ENCODE measurements at places on chromosomes 2 and 18.

DNA sequence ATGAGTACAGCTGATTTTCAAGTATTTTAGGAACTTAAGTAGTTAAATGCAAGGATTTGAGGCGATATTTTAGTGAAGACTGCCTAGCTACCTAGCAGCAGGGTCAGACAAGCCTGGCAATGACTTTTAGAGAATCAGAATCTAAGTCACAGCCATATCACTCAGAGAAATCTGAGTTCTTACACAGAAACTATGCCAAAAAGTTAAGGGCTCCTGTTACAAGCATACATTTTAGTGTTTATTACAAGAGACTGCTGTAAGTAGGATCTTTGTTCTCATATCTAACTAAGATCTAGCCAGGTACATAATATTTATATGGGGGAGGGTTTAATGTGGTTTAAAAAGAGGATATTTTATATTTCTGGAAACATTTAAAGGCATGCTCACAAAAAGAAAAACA is 37.5 kb downstream of the MAP4K3 start:
- DNase-seq: no peak

GRCh38 chr2:6951046-6951445 is 33.8 kb downstream of the RNF144A start:
- DNase-seq: no peak

DNA sequence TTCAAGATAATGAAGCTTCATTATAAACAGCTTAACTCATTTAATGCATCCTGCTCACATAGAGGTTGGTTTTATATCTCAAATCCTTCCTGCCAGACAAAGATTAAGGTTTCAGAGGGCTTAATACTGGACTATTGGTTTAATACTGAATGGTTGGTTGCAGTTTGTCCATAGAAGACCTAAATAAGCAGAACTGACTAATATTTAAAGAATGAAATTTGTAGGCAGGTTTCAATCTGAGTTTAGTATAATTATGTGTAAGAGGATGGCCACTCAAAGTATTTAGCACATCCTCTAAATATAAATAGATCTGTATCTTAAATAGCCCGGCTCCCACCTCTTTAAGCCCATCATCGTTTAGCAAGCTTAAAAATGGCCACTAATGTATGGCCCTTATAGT is 92.5 kb downstream of the EPB41L5 start:
- DNase-seq: no peak

DNA sequence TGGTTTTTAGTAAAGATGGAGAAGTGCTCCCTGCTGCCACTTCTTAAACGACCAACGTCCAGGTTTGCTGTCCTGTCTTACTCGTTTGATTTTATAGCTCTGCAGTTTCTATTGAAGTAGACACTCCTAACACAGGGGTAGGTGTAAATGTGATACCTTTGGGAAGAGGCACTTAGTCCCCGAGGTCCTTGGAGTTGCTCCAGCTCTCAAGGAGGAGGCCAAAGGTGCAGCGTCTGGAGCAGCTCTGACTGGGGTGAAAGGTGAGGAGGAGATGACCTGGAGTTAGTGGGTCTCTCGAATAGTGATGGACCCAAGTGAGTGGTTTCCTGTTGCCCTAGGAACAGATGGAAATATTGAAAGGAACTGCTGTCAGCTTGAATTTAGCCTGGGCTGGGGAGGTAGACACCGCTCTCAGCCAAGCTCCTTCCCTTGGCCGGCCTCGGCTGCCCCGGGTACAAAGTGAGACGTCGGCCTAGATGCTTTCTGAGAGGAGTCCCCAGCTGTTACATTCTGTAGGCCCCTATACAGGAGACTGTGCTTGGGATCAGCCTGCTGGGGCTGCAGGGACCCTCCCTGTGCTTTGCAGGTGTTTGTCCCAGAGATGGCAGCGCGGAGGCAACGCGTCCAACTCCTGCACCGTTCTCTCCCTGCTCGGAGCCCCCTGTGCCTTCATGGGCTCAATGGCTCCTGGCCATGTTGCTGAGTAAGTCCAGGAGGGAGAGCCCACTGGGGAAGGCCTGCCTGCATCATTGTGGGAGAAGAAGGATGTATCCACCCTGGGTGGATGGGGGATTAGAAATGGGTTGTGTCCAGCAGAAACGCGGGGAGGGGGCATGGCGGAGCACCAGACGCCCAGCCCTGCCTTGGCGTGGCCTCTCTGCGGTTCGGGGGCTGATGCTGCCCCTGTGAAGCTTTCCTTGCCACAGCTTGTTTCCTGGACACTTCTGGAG is 5.4 kb downstream of the KHK start:
- no peak for DNase-seq

GRCh38 chr2:173151671-173152401 is 76.2 kb downstream of the MAP3K20 start:
- DNase-seq: peak; percentile 57

DNA sequence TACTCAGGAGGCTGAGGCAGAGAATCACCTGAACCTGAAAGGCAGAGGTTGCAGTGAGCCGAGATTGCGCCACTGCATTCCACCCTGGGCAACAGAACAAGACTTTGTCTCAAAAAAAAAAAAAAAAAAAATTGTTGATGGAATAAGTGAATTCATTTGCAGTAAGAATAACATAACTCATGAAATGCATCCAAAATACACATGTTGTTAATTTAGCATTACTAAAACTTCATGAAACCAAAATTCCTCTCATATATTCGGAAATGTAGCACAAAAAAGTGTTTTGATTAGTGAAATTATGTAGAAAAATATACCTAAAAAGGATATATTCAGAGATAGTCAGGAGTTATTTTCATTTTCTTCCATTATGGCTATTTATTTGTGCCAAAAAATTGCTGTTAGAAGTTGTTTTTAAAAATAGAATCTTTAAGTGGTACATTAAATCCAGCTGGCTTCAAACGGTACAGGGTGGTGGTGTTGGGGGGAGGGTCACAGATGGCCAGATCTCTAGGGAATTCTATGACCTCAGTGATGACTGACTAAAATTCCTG is 78.2 kb upstream of the UGP2 start:
- DNase-seq: no peak

DNA sequence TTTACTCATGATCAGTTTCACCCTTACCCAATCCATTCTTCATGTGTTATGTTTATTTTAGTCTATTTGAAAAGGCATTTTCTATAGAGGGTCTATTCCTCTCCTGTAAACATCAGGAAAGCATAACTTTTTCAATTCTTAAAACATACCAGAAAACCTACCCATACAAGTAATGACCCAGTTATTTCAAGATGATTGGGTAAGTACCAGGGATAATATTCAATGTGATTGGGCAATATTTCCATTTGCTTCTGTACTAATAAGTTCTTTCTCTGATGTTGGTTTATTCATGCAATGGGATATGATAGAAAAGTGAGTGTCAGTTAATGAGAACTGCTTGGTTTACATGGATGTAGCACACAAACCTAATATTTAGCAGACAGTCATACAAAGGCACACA is 87.6 kb downstream of the CCBE1 start:
- DNase-seq: no peak

GRCh38 chr2:15788455-15788829 is 151.9 kb upstream of the MYCN start:
- DNase-seq: no peak

GRCh38 chr18:44586782-44587524 is 93.7 kb upstream of the SETBP1 start:
- DNase-seq: peak; percentile 9

DNA sequence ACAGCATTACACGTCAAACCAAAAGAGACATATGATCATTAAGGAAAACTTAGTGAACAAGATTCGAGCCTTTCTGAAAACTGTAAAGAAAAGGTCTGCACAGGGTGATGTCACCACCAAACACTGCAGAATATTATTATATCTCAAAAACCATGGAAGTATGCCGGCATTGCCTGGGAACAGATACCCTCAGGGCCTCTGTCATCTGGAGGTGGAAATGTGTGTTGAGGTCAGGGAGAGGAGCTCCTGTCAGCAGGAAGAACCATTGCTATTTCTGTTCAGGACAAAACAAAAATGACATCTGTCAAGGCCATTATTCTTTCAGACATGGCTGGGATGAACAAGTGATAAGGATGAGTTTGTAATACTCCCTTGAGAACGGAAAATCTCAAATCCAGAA is 365.9 kb upstream of the TRIB2 start:
- no peak for DNase-seq

- peak; percentile 81 for DNase-seq
Observed at GRCh38 chr2:17759805-17760204, 5.9 kb downstream of the GEN1 start.

DNA sequence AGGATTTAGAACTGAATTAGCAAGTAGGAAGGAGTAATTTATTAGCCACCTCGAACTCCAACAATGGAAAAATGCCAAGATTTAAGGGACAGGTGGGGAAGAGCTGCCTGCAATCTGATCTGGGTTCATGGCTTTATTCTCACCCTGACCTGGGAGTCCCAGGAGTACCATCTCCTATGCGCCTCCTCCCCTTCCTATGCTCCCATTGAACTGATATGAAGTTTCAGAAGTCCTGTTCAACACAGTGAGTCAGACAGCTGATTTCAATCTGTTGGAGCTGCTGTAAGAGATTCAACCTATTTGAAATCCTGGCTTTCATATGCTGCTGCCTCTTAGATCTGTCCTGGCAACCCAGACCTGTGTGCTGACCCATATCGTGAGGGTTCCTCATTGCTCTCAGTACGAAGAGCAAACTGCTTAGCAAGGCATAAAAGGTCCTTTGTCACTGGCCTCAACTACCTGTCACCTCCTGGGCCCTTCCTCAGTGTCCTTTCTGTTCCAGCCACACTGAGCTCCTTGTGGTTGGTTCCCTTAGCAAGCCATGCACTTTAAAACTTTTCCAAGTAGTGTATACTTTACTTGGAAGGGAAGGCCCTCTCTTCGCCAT is 15.9 kb upstream of the CD28 start:
- DNase-seq: no peak

- peak; percentile 91 for DNase-seq
Observed at GRCh38 chr2:40668425-40668824, 216.5 kb upstream of the SLC8A1 start.

- no peak for DNase-seq
Observed at GRCh38 chr2:230661072-230661957, 51.3 kb upstream of the CAB39 start.

GRCh38 chr2:14781142-14781541 is 148.6 kb downstream of the LRATD1 start:
- no peak for DNase-seq

DNA sequence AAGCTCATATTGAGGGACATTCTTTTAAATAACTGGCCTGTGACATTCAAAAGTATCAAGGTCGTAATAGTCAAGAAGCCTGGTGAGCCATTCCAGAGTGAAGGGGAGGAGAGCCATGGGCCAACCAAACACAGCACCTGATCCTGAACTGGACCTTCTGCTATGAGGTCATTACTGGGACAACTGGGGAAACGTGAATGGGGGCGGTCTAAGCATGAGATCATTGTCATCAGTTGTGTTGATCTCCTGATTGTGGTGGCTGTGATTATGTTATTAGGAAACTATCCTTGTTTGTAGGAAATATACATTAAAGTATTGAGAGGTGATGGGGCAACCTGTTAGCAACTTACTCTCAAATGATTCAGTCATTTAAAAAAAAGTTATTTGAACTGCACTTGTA is 79.3 kb downstream of the FBXO15 start:
- DNase-seq: no peak

DNA sequence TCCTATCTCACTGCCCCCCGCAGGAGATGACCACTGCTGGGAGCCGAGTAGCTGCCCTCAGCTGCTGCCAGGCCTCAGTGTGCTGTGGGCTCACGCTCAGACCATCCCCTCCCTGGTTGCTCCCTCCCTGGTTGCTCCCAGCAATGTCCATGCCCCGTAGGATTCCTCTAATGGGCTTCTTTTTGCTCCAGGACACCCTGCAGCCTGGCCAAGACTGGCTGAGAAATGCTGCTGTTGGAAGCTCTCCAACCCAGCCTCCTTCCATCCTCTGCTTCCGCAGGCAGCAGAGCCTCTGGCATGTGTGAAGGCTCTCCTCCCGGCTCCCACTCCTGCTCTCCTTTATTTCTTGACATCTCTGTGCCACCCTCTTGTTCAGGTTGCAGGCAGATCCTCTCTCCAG is 48.6 kb downstream of the SOX11 start:
- DNase-seq: no peak
